ENCODE measurements at places on chromosomes 3 and 15. TPM values are rescaled to one million over a fixed set of nuclear protein-coding genes. Genes with fewer than 3 reads are reported as not detected.

GOLGA8B gene
- 31.3 TPM for total RNA-seq

SPINK8 gene
- total RNA-seq: not detected

MED12L gene
- total RNA-seq: 8.5 TPM

ERICH6 gene
- total RNA-seq: not detected

GP5 gene
- 0.21 TPM for total RNA-seq

SI gene
- total RNA-seq: not detected

PRKAR2A gene
- 37.0 TPM for total RNA-seq

TNK2 gene
- total RNA-seq: 31.4 TPM
